ENCODE measurements at places on chromosomes 7 and 10.

DNA sequence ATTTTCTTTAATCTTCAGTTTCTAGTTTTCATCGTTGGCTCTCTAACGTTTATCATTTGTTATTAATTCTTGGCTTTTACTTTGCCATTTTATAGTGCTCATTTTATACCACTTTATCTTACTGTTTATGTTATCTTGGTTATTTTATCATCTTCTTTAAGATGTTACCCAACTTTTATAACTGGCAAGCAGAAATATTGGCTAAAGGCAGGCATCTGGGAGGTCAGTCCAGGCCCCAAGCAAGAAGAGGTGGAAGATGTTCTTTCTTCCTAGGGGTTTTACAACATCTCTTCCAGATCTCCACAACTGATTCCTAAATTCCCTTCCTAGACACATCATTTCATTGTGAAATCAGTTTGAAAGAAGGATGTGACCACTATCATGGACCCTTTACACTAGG, 208.1 kb downstream of the AHR start:
- DNase-seq = no peak

DNA sequence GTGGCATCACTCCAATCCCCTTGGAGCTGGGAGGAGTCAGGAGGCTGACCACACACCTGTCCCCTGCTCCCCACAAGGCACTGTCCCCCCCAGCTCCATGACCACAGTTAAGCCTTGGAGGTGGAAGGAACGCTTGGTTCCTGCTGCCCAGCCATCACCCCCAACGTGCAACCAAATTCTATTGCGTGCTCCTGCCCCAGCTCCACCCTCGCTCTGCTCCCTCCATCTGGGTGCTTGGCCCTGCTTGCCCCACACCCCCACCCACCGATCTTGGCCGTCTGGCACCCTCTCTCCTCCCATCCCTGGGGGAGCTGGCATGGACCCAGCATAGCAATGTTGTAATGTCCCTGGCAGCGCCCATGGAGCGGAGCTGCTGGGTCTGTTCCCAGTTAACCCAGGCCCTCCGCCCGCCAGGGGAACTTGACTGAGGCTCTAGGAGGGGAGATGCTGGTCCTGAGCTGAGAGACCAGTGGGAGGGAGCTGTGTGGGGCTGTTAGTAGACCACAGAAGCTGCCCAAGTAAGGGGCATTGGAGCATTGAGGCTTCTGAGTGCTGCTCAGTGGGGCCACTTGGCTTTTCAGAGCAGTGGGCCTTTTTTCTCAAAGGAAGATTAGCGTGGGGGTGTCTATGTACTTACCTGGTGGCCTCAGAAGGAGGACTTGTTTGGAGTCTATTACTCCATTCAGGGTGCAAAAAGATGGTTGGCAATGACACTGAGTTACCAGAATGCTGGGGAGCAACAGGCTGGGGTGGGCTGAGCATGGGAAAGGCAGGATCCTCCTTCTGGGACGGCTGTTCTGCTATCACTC, 1.1 kb downstream of the EPHB6 start:
- no peak for DNase-seq

- DNase-seq = no peak
Measured at GRCh38 chr10:22570733-22571430, 143.5 kb downstream of the PIP4K2A start.

- DNase-seq = peak; percentile 81
Measured at GRCh38 chr10:96642973-96643372, 56.2 kb upstream of the TM9SF3 start.

GRCh38 chr7:5633161-5634106, 148.0 kb downstream of the RNF216 start:
- no peak for DNase-seq

DNA sequence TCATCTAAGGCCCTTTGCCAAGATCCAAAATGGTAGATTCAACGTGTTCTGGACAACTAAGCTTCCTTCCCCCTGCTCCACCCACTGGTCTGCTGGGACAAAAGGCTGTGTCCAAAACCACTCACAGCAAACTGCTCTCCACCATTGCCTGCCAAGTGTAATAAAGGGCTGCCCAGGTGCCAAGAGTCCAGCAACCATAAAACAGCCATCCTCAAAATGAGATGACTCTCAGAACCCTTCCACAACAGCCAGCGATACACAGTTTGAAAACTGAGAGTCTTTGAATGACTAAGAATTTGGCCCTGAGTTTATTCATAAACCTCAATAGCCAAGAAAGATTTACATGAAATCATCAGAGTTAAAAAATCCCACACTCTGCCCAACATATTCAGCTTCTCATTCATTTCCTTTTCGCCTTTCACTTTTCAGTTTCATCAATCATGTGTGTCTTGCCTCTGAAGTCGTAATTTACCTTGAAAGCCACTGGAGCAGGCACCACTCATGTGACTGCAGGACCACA, 658.1 kb upstream of the MGMT start:
- no peak for DNase-seq

DNA sequence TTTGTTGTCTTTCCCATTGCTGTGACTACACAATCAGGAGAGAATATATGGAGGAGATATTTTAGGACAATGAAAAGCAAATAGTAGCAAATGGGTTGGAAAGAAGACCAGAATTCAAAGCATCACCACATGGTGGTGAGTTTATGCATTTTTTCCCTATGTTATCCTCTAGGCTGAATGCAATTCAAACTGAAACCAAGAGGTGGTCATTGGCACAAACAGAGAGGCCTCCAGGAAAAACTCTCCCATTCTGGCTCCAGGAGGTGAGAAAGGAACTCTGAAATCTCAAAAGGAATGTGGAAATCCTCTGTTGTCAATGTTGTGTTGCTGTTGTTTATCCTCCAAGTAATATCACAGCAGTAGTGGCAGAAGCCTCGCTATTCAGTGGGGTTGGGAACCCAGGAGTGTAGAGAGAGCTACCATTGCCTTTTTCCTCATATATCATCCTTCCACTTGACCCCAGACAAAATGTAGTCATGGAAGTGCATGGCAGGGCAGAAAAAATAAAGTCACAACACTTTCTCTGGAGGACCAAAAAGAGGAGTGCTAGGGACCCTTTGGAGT, 819.1 kb downstream of the GRID1 start:
- DNase-seq = no peak

- DNase-seq = no peak
Measured at GRCh38 chr10:100909501-100910263, 3.1 kb upstream of the SLF2 start.

- no peak for DNase-seq
Measured at GRCh38 chr7:114819616-114820362, 102.1 kb upstream of the MDFIC start.

DNA sequence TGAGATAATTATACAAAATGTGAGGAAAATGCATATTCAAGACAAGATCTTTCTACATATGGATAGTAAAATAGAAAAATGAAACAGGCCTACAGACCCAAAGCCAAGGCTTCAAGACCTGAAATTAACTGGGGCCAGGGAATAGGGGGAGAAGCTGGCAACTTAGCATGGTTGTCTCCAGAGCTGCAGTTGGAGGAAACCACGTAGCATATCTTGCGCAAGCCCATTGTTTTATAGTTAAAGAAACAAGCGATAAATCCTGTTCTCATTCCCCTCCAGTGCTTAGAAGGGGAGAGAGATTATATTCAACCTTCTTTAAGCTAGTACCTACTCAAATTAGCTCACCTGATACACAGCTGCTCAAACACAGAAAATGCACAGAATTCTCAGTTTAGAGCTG, 197.1 kb downstream of the SORCS1 start:
- DNase-seq = no peak

GRCh38 chr7:55449205-55449991, 84.3 kb downstream of the LANCL2 start:
- no peak for DNase-seq

DNA sequence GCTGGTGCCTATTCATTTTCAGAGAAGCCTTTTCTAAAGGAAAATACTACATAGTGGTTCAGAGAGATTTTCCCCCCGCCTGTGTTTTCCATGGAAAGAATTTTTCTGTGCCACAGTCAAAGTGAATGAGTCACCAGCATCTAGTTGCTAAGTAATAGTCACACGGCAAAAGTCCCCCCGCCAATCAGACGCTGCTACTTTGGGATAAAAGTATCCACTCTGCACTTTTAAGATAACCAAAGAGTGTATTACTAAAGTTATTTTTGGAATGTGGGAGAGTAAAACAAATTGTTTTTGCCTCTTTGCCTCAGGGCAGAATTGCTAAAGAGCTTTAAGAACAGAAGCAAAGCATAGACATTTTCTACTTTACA, 23.5 kb downstream of the ABLIM1 start:
- DNase-seq = no peak

DNA sequence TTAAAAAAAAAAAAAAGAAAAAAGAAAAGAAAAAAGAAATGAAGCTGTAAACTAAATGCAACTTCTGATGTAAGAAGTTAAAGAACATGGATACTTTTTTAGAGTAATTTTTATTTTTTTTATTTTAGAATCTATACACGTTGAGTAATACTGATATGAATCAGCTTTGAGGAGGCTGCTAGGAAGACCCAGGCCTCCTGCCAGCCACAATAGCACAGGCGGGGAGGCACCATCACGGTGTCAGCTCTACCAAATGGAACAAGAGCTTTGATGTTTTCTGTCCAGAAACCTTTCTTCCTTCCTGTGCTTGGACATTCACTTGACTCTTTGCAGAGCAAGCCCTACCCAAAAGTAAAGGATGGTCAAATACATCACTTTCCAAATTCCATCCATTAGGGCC, 45.3 kb upstream of the EGR2 start:
- DNase-seq = no peak

DNA sequence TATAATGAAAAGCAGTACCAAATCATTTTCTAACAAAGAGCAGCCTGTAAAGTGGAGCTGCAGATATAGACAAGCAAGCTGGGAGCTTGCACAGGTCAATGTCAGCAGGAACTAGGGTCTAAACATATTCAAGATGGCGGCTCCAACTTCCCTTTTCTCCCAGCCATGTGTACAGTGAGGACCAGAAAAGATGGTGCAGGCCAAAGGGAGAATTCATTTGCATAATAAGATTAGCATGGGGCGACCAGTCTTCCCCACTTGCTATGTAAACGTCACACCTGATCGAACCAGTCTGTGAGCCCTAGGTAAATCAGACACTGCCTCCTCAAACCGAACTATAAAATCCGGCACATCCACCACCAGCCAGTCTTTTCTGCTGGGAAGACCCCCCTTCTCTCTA, 4.4 kb upstream of the RAPGEF5 start:
- DNase-seq = no peak

DNA sequence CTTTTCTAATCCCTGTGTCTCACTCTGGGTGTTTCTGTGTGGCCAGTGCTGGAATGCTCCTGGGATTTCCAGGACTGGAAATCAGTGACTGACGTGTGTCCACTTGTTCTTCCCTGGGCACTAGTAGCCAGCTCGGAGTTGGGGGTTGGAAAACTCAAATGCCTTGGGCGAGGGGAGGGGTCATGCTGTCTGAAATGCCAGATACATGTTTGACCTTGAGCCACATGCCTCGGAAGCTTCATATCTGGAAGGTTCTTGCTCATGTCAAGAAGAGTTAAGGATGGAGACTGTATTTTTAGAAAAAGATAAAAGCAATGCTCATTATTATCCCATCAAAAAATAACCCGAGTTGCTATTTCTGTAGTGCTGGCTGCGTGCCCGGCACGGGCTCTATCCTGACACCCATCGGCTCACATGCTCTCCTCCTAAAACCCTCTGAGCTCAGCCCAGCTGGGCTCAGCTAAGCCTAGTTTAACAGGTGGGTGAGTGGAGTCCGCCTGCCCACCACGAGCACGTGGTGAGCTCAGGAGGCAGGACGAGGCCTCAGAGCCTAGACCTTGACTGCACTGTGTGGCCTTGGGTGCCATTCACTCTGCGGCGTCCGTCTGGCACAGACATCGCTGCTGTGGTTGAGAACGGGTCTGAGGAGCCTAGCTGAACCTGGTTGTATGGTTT, 6.4 kb downstream of the DPYSL4 start:
- DNase-seq = no peak
